ENCODE measurements at places on chromosomes 5 and 9.
A peak's percentile ranks its signal among the peaks of the same experiment; 100 is the strongest.

DNA sequence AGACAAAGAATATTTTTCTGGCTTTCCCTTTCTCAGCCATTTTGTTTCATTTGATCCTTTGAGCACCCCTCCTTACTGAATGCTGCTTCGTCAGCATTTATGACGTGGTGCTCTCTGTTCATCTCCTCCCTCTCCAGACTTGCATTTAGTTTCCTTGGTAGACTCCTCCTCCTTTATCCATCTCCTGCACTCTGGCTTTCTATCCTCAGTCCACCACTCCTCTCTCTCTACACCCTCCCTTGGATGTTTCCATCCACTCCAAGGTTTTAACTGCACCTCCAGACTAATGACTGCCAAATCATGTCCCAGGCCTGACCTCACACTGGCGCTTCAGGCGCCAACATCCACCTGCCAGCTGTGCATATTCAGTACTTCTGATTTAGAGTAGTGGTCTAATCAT, 245.4 kb downstream of the RAB3C start:
- no peak for DNase-seq

- DNase-seq: peak; percentile 50
These were observed at the start of gene DPM2 for GRCh38 chr9:127937388-127938297. DPM2 (minus strand) TSS chr9:127937854; CDS start chr9:127937820, 34 bp downstream.

GRCh38 chr9:28014212-28014611, 440.9 kb upstream of the C9orf72 start:
- no peak for DNase-seq

GRCh38 chr9:97880336-97880735, 27.3 kb downstream of the FOXE1 start:
- DNase-seq: no peak

GRCh38 chr5:172866802-172867748, 33.0 kb downstream of the ERGIC1 start:
- no peak for DNase-seq

- DNase-seq: no peak
These were observed at the start of gene SPINK13 for GRCh38 chr5:148268566-148268965. SPINK13 (plus strand) TSS chr5:148268794; CDS start chr5:148270073, 1,279 bp downstream.

DNA sequence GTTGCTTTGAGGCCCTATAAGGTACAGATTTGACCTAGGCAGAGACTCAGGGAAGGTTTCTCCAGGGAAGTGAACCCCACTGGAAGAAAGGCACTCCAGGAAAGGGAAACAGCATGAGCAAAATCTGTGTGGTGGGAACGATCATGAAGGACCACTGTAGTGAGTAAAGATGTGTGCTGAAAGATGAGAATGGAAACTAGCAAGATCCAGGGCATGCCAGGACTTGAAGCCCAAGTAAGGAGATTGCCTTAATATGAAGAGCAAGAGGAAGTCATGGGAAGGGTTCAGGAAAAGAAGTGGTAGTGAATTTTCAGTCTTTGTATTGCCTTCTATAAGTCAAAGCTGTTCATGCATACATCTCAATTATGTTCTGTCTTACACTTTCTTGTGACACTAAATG, 55.2 kb upstream of the SLIT3 start:
- DNase-seq: no peak

GRCh38 chr5:167765352-167765751, 526.1 kb upstream of the WWC1 start:
- no peak for DNase-seq

DNA sequence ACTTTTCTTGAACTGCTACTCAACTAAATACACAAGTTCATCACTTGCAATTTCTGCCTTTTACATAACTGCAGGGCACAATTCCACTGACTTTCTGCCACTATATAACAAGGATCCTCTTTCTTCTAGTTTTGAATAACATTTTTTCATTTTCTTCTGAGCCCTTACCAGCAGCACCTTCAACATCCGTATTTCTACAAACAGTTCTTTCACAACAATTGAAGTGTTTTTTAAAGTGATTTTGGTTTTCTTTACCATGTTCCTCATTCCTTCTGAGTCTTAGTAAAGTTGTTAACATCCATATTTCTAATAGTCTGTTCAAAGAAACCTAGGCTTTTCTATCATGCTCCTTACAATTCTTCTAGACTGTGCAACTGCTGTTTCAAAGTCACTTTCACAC, 127.2 kb upstream of the PITX1 start:
- DNase-seq: no peak

GRCh38 chr9:2289263-2289662, 274.1 kb downstream of the SMARCA2 start:
- no peak for DNase-seq

GRCh38 chr5:54387659-54388232, 67.8 kb upstream of the HSPB3 start:
- no peak for DNase-seq

- no peak for DNase-seq
These were observed 363.4 kb upstream of the SLC30A5 start for GRCh38 chr5:68730220-68730978.

DNA sequence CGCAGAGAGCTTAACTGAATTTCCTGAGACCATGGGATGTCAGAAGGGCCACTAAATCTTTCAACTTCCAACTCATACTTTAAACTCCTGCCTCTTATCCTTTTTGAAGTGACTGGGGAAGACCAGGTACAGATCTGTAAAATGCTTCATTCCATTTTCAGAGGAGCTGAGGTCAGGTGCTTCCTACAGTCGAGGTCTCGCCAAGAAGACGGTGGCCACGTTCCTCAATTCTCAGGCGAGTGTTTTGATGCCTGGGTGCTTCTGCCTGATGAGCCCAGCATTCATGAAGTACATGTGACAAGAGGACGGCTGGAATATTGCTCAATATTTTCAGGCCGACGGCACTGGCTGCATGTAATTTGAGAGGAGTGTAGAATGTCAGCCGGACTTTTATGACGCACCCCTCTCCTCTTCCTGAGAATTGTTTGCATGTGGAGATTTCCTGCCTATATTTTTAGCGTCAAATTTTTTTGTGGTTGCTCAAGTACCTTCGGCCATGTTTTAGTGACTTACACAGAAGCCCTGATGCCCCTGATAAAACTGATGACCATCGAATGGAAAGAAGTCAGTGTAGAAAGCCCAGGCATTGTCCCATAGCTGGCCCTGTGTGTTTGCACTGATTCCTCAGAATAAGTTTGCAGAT, 38.8 kb upstream of the GLRX start:
- no peak for DNase-seq

- DNase-seq: no peak
These were observed 28.5 kb downstream of the ANKDD1B start for GRCh38 chr5:75639535-75640311.

GRCh38 chr5:94615862-94616261, 2.5 kb downstream of the KIAA0825 start:
- DNase-seq: no peak

GRCh38 chr9:16622541-16622940, 247.9 kb downstream of the BNC2 start:
- DNase-seq: no peak

GRCh38 chr9:3946840-3947587, 352.9 kb downstream of the GLIS3 start:
- no peak for DNase-seq

GRCh38 chr5:173282916-173283315, 45.3 kb downstream of the STC2 start:
- no peak for DNase-seq

DNA sequence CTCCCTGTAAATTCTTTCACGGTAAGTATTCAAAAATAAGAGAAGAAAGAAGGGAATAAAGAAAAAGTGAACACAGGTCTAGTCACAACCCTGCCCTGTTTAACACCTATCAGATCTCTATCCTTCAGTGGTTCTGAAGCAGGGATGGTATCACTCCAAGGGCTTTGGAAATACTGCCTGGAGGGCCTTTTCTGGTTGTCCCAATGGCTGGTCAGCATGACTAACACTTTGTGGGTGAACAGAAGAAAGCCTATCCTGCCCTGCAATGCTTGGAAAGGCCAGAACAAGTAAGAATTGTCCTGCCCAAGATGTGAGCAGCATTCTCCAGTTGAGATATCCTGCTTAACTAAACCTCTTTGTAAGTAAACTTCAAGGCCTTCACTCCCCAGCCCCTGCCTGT, 124.9 kb downstream of the TMEM167A start:
- DNase-seq: no peak

DNA sequence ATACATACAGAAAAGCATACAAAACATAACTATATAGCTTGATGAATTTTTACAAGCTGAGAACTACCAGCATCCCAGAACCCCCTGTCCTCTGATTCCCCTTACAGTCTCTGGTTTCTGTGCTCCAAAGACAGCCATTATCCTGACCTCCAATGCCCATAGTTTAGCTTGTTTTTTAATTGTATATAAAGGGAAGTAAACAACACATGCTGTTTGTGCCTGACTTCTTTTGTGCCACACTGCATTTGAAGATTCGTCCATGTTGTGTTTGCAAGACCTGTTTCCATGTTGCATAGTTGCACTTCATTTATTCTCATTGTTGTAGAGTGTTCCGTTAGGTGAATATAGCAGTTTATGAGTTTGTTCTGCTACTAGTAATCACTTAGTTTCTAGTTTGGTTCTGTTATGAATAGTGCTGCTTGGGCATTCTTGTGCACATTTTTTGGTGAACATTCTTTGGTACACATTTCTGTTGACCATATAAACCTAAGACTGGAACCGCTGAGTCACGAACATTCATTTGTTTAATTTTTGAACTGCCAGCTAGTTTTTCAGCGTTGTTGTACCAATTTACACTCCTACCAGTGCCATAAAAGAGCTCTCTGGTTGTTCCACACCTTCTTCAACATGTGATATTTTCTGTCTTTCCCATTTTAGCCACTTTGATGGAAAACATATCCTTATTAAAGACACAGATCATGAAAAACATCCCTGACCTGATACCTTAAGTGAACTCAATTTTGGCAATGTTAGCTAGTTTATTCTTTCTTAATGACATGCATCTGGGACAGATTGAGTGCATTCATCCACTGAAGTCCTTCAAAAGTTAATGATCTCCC, 78.1 kb upstream of the ANXA1 start:
- no peak for DNase-seq

- DNase-seq: no peak
These were observed 111.2 kb downstream of the ADAMTS2 start for GRCh38 chr5:179233909-179234562.

DNA sequence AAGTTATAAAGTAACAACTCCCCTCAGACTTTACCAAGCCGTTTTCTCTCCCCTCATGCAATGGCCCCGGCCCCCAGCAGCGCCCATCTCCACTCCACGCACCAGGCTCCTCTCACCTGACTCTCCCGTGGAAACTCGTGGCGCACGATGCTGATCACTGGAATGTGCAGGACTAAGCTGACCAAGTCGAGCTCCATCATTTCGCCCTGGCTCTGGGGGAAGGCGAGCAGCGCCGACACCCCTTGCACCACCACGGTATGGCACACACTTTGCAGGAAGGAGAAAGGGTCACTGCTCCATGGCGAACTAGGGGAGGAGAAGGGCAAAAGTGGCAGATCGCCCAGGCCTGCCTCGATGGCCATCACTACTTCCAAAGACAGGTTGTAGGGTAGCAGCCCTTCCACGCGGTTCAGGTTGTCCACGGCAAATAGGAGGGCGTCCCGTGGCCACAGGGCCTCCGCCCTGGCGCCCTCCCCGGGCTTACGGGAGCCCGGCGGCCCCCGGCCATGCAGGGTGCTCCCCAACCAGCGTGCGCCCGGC, 1.2 kb downstream of the GRIN3A start:
- DNase-seq: no peak

- DNase-seq: no peak
These were observed 175.5 kb upstream of the SLC30A5 start for GRCh38 chr5:68918306-68918705.

DNA sequence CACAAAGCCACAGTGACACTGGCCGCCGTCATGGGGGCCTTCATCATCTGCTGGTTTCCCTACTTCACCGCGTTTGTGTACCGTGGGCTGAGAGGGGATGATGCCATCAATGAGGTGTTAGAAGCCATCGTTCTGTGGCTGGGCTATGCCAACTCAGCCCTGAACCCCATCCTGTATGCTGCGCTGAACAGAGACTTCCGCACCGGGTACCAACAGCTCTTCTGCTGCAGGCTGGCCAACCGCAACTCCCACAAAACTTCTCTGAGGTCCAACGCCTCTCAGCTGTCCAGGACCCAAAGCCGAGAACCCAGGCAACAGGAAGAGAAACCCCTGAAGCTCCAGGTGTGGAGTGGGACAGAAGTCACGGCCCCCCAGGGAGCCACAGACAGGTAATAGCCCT, 26.1 kb downstream of the HRH2 start:
- no peak for DNase-seq

GRCh38 chr9:25254051-25254450, 424.2 kb downstream of the TUSC1 start:
- DNase-seq: no peak

DNA sequence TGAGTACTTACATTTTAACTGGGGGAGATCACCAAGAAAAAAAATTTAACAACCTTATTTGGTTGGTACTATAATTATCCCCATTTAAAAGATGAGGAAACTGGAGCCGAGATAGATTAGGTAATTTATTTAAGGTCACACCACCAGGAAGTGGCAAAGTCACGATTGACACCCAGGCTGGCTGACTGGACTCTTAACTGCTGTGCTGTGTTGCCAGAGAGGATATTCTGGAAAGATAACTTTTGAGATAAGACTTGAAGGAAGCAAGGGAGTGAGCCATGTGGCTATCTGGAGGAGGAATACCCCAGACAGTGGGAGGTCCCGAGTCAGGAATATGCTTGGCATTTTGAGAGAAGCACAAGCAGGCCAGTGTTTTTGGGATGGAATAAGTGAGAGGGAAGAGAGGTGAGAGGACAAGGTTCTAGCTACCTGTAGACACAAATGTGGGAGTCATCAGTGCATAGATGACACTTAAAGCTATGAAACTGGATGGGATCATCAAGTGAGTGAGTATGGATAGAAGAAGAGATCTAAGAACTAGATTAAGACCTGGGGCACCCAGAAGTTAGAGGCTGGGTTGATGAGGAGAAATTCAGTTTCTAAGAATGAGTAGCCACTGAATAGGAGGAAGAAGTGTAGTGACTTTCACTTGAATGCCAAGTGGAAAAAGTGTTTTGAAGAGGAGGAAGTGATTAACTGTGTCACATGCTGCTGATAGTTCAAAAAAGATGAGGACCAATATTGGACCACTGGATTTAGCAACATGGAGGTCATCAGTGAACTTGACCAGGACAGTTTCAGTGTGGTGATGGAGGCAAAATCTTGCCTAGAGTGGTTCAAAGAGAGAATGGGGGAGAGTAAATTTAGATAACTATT, 25.6 kb downstream of the PDE8B start:
- no peak for DNase-seq

Measured in stimulated activated CD8-positive, alpha-beta memory T cell treated with anti-CD3 and anti-CD28 coated beads, Interleukin-4, amount 100 ng/mL, for 1 hour (primary cell).